ENCODE measurements at places on chromosomes 13 and 19.

DNA sequence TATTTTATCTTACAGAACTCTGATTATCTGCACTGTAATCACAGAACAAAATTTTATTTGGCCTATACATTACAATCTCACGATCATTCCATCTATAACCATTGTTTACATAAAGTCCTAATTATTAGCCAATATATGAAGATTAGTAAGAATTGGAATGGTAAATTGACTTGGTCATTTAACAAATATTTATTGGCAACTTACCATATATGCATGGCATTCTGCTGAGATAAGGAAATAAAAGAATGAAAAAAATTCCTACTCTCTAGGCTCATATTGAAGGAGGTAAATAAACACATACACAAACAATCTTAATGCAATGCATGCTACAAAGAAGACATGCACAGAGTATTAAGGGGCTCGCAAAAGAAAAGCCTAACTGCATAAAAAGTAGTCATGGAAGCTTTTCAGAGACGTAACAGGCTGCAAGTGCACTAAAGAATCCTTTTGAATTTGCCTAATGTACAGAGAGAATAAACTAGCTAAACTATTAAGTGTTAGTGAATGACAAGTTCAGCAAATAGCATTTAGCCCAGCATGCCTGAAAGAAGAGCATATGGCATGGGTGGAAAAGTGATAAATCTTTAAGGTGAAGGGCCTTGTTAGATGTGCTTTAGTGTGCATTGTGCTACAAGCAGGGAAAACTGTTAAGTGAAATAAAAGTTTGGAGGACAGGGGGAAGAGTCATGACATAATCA, 1131.1 kb downstream of the PCDH9 start:
- no peak for DNase-seq

GRCh38 chr19:57672466-57672865, 3.7 kb downstream of the ZSCAN4 start:
- no peak for DNase-seq

GRCh38 chr13:101144808-101145419, 271.4 kb downstream of the NALCN start:
- peak; percentile 16 for DNase-seq

- no peak for DNase-seq
These were observed 146.3 kb downstream of the ENOX1 start for GRCh38 chr13:43640476-43640875.

GRCh38 chr13:36533806-36534205, 101.5 kb downstream of the CCNA1 start:
- DNase-seq: no peak

GRCh38 chr13:37138169-37138568, 32.7 kb upstream of the CSNK1A1L start:
- no peak for DNase-seq

DNA sequence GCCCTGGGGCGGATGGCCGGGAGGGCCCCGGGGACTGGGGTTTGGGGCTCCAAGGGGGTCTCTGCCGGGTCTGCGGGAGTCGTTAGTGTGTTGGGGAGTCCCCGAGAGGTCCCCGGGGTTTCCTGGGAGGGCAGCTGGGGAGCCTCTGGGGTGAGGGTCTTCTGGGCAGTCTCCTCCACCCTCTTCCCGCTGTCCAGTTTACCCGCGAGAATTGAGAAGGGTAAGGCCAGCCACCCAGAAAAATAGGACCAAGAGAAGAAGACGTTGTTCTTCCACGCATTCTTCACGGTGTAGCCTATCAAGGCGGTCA, 1.0 kb upstream of the ETFB start:
- no peak for DNase-seq

Data from effector memory CD8-positive, alpha-beta T cell (primary cell).